ENCODE measurements at places on chromosomes 5 and 9.

GRCh38 chr5:109408991-109409843 lies 557 bp downstream of the PJA2 start:
- peak; percentile 89 for DNase-seq

- no peak for DNase-seq
Measured at GRCh38 chr5:72499730-72500129, 7.5 kb downstream of the ZNF366 start.

GRCh38 chr5:159972538-159973362 lies 36.2 kb upstream of the TTC1 start:
- DNase-seq: no peak

- DNase-seq: no peak
Measured at GRCh38 chr5:135400866-135401265, 1.8 kb upstream of the MACROH2A1 start.

DNA sequence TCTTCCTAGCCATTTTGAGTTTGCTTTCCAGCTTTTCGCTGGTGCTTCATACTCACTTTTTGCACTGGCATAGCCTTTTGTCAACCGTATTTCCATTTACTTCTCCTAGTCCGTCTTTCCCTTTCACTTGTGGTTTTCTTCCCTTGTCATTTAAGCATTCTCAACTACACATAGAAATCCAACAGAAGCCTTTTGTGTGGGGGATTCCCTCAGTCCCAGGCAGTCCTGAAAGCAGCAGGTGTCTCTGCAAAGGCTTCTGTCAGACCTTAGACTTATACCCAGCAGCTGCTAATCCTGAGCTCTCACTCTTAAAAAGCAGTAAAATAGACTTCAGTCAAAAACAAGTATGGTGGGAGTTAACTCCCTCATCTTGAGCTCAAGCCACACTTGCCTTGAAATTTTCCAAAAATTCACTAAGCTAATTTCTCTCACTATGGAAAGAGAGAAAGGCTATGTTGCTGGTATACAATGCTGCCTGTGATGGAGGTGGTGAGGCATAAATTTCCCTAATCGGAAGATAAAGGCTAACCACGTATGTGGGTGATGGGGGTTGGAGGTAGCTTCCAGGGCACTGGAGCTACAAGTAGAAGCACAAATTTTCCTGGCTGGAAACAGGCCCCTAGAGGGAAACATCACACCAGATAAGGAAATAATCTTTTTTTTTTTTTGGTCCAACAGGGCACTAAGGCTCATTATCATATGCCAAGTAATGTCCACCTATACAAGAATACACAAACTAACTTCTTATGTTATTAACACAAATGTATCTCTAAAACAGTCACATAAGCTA lies 34.8 kb upstream of the IFNK start:
- no peak for DNase-seq

All from CD4-positive, alpha-beta T cell treated with Interleukin-17A for 1 hour (primary cell).